Fibroblast of mammary gland (primary cell): ENCODE measurements at places on chromosomes 1 and 21.

DNA sequence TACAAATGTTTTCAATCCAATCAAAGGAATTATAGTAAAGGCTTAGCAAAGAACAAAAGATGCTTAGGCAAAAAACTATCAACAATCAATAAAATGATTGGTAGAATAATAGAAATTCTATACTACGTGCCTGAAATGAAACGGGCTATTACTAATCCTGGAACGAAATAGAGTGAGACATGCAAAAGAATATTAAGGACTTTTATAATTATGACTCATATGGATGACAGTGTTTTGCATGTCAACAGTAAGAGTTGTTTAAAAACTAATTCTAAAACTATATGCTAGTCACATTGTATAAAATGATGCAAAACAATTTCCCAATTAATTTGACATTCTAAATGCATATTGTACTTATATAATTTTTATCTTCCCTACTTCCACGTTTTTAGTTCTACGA lies 35.6 kb downstream of the LRRIQ3 start:
- peak; percentile 5 for DNase-seq

GRCh38 chr1:173039626-173040025 lies 11.1 kb downstream of the TNFSF18 start:
- DNase-seq: no peak

GRCh38 chr21:41283211-41283818 lies 33.3 kb upstream of the FAM3B start:
- DNase-seq: peak; percentile 90

GRCh38 chr1:38046333-38046883 lies at the start of gene POU3F1:
Gene POU3F1 (minus strand): TSS chr1:38046793. CDS start chr1:38046743, 50 bp downstream.
- DNase-seq: no peak

DNA sequence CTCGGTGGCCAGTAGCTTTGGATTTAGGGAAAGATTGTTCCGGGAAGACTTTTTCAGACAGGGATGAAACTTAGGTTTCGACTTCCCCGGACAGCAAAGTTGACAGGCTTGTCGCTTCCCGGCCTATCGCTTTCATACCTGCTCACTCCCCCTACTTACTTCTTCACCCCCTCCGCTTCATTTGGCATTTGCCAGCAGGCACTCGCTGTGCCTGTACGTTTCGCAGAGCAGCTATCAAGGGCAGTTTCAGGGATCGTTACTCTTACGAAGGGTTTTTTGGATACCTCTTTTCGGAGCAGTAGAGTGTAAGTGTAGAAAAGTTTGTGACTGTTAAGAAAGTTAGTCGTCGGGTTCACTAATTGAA lies 393 bp downstream of the BLZF1 start:
- peak; percentile 15 for DNase-seq

DNA sequence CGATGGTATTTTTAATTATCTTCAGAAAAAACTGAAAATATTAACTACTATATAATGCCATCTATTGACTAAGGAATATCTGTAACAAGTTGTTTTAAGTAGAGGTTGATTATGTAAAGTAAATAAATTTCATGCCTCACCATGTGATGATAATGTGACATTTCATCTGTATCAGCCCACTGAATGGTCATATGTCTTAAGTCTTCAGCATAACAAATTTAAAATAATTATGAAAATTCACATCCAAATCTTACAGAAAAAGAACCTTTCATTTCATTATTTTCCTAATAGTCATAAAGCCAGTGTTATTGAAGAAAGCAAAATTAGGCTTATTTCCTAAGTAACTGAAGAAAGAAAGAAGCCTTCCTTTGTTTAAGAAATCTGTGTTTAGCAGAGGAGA lies 72.6 kb downstream of the ITGB3BP start:
- no peak for DNase-seq
